ENCODE measurements at places on chromosomes 6 and 20. TPM values are rescaled to one million over a fixed set of nuclear protein-coding genes. Genes with fewer than 3 reads are reported as not detected.

Gene GHRH
- not detected for total RNA-seq

GRCh38 chr20:4666001-4666479 lies 55.7 kb upstream of the PRND start:
- peak; percentile 38 for DNase-seq
- peak overlapping the region; percentile 5 for H3K27ac ChIP-seq
- H3K4me3 ChIP-seq = peak overlapping the region; percentile 26
- H3K36me3 ChIP-seq = no peaks in the 10 kb centered on the region
- H3K27me3 ChIP-seq = no peaks in the 10 kb centered on the region

- H3K36me3 ChIP-seq = no peaks in the 10 kb centered on the region
- no peak for DNase-seq
- no peak overlapping the region for H3K27ac ChIP-seq
Measured at GRCh38 chr20:36303831-36304230, 2.3 kb upstream of the DLGAP4 start.

Gene TRAPPC3L
- total RNA-seq = not detected

DNA sequence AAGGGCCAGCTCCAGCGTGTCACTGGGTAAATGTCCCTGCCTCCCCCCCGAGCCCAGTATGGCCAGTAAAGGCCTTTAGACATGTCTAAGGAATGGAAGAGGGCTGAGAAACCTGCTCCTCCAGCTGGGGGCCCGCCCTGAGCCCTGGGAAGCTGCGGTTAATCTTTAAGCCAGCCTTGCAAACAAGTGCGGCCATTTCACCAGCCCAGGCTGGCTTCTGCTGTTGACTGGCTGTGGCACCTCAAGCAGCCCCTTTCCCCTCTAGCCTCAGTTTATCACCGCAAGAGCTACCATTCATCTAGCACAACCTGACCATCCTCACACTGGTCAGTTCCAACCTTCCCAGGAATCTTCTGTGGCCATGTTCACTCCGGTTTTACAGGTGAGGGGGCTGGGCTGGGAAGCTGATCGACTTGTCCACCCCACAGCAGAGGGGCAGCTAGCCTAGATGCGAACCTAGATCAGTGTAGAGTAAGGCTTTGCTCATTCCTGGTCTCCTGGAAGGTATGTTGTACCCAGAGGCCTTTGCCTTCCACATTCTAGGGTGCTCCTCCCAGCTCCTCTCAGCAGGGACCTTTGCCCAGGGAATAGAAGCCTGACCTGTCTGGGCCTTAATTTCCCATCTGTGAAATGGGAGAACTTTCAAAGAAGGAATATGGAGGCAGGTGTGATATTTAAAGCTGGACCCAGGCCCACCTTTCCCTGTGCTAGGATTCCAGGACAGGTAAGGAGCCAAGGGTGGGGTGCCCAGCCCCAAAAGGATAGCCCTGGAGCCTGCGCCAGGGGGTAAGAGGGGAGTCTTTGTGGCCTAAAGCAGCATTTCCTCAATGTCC lies 1.2 kb upstream of the SRC start:
- H3K4me1 ChIP-seq = no peaks in the 10 kb centered on the region
- H3K36me3 ChIP-seq = no peaks in the 10 kb centered on the region
- H3K4me3 ChIP-seq = no peak overlapping the region
- no peak overlapping the region for H3K27ac ChIP-seq
- no peaks in the 10 kb centered on the region for H3K27me3 ChIP-seq

Gene NKAIN4
- not detected for total RNA-seq

Data from CD8-positive, alpha-beta memory T cell (primary cell).